ENCODE measurements at places on chromosomes 11 and 22. TPM values are rescaled to one million over a fixed set of nuclear protein-coding genes. Genes with fewer than 3 reads are reported as not detected.
A peak's percentile ranks its signal among the peaks of the same experiment; 100 is the strongest.

- peaks cover 21% of the 10 kb centered on the region for H3K27me3 ChIP-seq
- no peak for DNase-seq
- no peak overlapping the region for H3K4me3 ChIP-seq
- no peak overlapping the region for H3K27ac ChIP-seq
These were observed 43.0 kb upstream of the USP47 start for GRCh38 chr11:11798586-11799438.

DNA sequence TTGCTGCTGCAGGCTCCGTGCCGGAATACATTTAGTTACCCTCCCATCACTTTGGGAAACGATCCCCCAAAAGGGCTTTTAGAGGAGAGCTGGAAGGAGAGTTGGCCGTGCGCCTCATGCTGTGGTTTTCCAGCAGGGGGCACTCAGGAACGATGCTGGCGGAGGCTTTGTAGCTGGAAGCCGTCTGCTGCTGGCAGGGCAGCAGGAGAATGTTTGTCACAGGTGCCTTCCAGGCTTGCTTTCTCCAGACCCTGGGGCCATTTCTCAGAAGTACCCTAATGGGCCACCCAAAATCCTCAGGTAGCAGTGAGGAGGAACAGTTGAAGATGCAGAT, 30.0 kb upstream of the CABP7 start:
- no peak overlapping the region for H3K4me3 ChIP-seq
- no peak overlapping the region for H3K27ac ChIP-seq
- H3K36me3 ChIP-seq, result peaks cover 21% of the 10 kb centered on the region
- H3K4me1 ChIP-seq, result peaks cover 12% of the 10 kb centered on the region
- no peaks in the 10 kb centered on the region for H3K27me3 ChIP-seq

DNA sequence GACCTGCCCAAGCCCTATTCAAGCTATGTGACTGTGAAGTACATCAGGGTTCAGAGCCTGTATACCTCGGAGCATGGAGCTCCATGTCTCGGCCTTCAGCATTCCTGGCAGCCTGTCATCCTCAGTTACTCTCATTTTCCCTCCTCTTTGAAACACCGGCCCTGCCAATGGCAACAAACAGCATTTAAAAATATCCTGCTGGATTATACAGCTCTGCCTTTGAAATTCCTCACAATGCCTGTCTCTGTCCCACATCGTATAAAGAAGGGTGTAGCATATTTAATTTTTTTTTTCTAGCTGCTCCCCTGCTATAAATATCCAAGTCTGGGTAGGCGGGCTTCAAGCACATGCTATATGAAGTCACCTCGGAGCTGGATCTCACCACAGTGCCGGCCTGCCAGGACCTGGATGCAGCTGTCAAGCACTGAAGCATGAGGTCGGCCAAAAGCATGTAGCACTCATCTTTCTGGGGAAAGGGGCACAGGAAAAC, 11.8 kb downstream of the ABTB2 start:
- H3K27me3 ChIP-seq, result peaks cover 7% of the 10 kb centered on the region
- DNase-seq, result no peak
- H3K4me3 ChIP-seq, result no peak overlapping the region
- peaks cover 13% of the 10 kb centered on the region for H3K4me1 ChIP-seq
- H3K27ac ChIP-seq, result no peak overlapping the region

DNA sequence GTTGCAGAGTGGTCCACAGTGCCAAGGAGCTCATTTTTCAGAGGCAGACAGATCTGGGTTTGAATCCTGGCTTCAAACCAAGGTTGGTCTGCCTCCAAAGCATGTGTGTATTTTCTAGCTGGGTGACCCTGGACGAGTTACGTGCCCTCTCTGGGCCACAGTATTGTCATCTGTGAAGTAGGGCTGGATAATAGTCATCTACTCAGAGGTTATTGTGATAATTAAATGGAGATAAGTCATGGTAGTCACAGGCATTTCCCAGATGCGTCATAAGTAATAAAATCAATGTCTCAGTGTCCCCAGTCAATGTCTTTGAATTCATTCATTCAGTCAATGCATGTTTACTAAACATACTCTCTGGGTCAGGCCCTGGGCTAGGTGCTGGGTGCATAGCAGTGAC, 8.6 kb downstream of the OMP start:
- no peak for DNase-seq
- no peaks in the 10 kb centered on the region for H3K36me3 ChIP-seq
- H3K27ac ChIP-seq, result no peak overlapping the region
- no peaks in the 10 kb centered on the region for H3K27me3 ChIP-seq

DNA sequence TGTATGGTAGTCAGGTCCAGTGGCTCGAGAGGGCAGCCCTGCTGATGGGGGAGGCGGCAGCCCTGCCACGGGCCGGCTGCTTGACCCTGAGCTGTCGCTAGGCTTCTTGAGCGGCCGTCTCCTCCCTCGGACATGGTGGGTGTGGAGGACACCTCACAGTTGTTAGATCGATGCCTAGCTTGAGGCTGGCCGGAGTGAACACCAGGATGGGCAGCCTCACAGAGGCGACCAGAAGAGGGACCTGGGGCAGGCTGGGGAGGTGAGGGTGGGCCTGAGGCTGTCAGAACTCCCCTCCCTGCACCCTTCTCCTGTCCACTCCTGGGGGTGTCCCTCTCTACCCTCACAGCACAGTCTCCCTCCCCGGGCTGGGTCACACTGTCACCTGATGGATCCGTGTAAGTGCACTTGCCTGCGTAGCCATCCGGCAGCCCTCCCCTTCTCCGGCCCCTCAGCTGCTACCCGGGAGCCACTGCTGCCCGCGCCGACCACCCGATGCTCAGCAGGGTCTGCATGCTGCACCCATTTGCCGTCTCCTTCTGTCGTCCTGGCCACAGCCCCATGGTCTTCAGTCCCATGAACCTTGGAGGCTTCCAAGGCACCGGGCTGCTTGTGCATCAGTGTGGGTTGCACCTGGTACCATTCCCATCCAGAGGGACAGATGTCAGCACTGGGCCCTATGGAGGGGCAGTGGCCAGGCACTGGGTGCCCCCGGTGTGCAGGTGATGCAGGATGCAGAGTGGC, 394.1 kb downstream of the TBC1D22A start:
- peaks cover 2% of the 10 kb centered on the region for H3K36me3 ChIP-seq
- H3K4me1 ChIP-seq, result peaks cover 1% of the 10 kb centered on the region
- no peak for DNase-seq
- no peaks in the 10 kb centered on the region for H3K27me3 ChIP-seq

DNA sequence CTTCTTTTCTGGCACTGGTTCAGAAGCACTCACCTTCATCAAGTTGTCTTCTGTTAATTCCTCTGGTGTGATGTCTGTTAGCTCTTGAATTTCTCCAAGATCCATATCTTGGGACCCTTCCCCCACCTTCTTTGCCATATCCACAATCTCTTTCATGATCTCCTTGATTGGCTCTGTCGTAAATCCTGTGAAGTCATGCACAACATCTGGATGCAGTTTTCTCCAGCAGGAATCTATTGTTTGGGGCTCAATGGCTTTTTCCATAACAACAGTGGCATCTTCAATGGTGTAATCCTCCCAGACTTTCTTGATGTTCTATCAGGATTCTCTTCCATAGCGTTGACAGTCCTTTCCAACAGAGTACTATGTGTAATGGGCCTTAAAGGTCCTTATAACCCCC, 96.9 kb downstream of the CSTPP1 start:
- no peaks in the 10 kb centered on the region for H3K4me1 ChIP-seq
- DNase-seq, result no peak
- no peaks in the 10 kb centered on the region for H3K27me3 ChIP-seq
- no peak overlapping the region for H3K27ac ChIP-seq

GRCh38 chr11:112525270-112525669, 264.6 kb upstream of the PLET1 start:
- H3K4me3 ChIP-seq, result no peak overlapping the region
- no peaks in the 10 kb centered on the region for H3K36me3 ChIP-seq
- H3K4me1 ChIP-seq, result peaks cover 47% of the 10 kb centered on the region
- no peaks in the 10 kb centered on the region for H3K27me3 ChIP-seq

DNA sequence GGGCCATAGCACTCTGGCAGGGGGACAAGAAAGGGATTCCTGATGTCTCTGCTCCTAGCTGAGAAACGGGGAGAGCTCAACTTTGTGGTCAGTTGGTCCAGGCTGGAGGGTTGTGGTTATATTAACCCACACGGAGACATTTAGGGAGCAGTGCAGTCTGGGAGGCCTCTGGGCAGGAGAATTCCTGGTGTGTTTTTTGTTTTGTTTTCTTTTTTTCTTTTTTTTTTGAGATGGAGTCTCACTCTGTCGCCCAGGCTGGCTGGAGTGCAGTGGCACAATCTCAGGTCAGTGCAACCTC, 88.0 kb upstream of the SHISAL1 start:
- H3K27ac ChIP-seq, result no peak overlapping the region
- peaks cover 9% of the 10 kb centered on the region for H3K4me1 ChIP-seq
- no peak overlapping the region for H3K4me3 ChIP-seq

DNA sequence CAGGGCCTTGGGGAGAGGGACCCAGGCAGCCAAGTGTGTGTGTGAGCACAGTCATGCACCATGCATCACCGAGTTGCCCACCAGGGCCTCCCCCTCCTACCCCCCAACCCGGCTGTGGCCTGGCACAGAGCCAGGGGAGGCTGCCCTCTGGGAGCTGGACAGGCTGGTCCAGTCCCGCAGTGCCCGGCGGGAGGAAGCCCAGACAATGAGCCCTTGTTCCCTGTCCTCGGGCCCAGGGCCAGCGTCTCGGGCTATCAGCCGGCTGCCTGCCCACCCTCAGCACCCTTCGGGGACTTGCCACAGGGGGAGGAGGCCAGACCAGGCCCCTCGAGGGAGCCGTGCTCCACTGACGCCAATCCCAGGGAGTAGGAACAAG, 4.5 kb downstream of the LRRC75B start:
- H3K27ac ChIP-seq, result no peak overlapping the region
- H3K4me1 ChIP-seq, result peaks cover 15% of the 10 kb centered on the region
- no peaks in the 10 kb centered on the region for H3K27me3 ChIP-seq
- no peaks in the 10 kb centered on the region for H3K36me3 ChIP-seq
- no peak for DNase-seq

- no peaks in the 10 kb centered on the region for H3K4me1 ChIP-seq
- no peaks in the 10 kb centered on the region for H3K36me3 ChIP-seq
- no peak overlapping the region for H3K27ac ChIP-seq
- no peak for DNase-seq
- no peak overlapping the region for H3K4me3 ChIP-seq
These were observed 14.7 kb downstream of the UBTFL1 start for GRCh38 chr11:90100431-90100830.

DNA sequence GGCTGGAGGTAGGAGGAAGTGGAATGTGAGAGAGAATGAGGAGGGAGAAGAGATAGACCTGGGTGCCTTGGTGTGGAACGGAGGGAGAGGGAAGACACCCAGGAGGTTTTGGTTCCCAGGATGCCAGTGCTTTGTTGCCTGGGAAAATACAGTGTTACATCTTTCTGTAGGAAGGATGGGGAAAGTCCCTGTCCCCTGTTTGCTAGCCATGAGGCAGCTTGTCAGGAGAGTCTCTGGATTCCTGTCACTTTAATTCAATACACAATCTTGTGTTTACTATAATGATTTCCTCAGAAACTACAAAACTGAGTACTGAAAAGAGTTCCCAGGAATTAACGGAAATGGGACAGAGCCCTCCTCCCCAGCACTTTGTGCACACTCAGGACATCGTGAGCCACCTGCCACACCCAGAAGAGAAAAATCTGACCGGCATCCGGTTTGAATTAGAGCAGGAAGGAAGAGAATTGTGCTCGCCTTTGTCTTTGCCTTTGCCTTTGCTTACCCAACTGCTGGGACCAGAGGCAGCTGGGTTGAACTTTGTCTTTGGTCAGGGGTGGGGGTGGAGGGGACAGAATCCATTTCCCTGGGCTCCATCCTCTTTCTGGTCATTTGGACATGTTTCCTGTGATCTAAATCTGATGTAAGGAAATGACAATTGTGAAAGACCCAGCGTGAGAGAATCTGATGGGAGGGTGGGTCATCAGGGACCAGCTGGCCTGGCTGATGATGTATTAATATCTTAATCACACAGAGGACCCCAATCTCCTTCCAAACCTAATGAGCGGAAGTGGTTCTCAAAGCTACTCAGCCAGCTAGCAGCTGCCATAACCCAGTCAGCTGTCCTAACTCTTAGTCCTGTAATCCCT, 1.3 kb upstream of the LIMK2 start:
- DNase-seq, result no peak
- H3K27ac ChIP-seq, result no peak overlapping the region
- H3K4me3 ChIP-seq, result no peak overlapping the region
- no peaks in the 10 kb centered on the region for H3K27me3 ChIP-seq
- H3K36me3 ChIP-seq, result peaks cover 14% of the 10 kb centered on the region

DNA sequence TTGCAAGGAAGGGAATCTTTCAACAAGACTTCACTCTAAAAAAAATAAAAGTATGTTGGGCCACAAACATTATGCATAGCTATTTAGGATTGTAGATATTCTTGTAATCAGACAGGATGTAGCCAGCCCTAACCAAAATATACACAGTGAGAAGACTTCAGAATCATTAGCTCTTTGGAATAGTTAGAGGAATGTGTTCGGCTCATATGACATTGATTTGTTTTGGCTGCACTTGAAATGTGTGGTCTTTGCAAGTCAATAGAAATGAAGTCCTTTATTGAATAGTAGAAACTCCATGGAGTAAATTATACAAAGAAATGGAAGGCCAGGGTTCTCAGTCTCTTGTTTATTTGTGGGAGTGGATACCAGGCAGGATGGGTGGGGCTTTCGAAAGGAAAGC, 692.1 kb downstream of the NTM start:
- H3K4me1 ChIP-seq, result peaks cover 77% of the 10 kb centered on the region
- H3K36me3 ChIP-seq, result peaks cover 6% of the 10 kb centered on the region
- no peaks in the 10 kb centered on the region for H3K27me3 ChIP-seq
- peak overlapping the region; percentile 3 for H3K4me3 ChIP-seq

GRCh38 chr11:12397931-12398334, 20.6 kb downstream of the PARVA start:
- no peak for DNase-seq
- peaks cover 8% of the 10 kb centered on the region for H3K36me3 ChIP-seq
- no peaks in the 10 kb centered on the region for H3K27me3 ChIP-seq
- peak overlapping the region; percentile 90 for H3K27ac ChIP-seq
- peaks cover 64% of the 10 kb centered on the region for H3K4me1 ChIP-seq

- no peak overlapping the region for H3K27ac ChIP-seq
- peaks cover 25% of the 10 kb centered on the region for H3K27me3 ChIP-seq
- no peak overlapping the region for H3K4me3 ChIP-seq
- H3K36me3 ChIP-seq, result no peaks in the 10 kb centered on the region
- no peaks in the 10 kb centered on the region for H3K4me1 ChIP-seq
These were observed 38.7 kb upstream of the NARS2 start for GRCh38 chr11:78613378-78613813.

GRCh38 chr11:128707681-128708080, 13.8 kb downstream of the FLI1 start:
- H3K27me3 ChIP-seq, result no peaks in the 10 kb centered on the region
- H3K27ac ChIP-seq, result no peak overlapping the region
- DNase-seq, result no peak
- peaks cover 41% of the 10 kb centered on the region for H3K4me1 ChIP-seq

POTEH gene
- not detected for total RNA-seq

OR2D2 gene
- total RNA-seq, result not detected

SLC5A12 gene
- 0.76 TPM for total RNA-seq

OR52I1 gene
- not detected for total RNA-seq

FOSL1 gene
- 37.2 TPM for total RNA-seq

ST14 gene
- not detected for total RNA-seq

OR52E8 gene
- total RNA-seq, result not detected

CHRM4 gene
- total RNA-seq, result 0.21 TPM

SORL1 gene
- total RNA-seq, result 3.1 TPM

NLRP6 gene
- not detected for total RNA-seq

HTR3B gene
- not detected for total RNA-seq

ZNF214 gene
- total RNA-seq, result 2.3 TPM

All from osteocyte (in vitro differentiated cells).